ENCODE measurements at places on chromosomes 12 and 14.

DNA sequence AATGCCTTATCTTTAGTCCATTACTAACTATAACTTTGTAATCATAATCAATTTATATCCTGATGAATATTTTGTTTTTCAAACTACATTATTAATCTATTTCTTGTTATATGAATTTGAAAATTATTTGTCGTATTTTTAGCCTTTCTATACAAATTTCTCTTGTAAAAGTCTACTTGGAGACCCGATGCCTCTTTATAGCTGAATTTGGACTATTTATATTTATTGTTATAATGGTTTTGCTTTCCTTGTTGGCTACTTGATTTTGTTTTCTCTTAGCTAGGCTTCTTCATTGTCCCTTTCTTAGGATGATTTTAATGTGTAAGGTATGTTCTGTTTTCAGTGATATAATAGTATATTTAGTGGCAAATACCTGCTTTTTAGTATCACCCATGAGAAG, 89.5 kb upstream of the RFLNA start:
- no peak for DNase-seq

DNA sequence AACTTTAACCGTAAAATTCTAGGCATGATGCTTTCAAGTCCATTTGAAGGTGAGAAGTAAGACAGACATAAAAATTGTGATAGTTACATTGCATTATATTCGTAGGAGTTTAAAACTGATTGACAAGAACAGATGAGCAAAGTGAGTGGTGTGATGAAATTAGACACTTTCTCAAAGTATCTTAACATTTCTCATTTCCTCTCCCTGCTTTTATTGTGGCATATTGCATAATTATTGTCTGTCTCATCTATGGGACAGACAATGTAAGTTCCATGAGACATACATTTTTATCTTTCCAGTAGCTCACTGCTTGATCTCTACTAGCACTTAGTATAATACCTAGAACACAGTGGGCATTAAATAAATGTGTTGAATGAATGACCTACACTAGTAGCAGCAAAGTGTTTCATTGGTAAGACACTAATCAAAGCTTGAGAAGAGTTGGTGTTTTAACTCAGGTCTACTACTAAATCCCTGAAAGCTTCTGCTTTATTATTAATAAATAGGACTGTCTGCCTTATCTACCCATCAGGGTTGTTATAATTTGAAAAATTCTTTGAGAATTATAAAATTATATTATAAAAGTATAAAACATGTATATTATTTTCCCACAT, 19.0 kb downstream of the A2M start:
- DNase-seq: no peak

DNA sequence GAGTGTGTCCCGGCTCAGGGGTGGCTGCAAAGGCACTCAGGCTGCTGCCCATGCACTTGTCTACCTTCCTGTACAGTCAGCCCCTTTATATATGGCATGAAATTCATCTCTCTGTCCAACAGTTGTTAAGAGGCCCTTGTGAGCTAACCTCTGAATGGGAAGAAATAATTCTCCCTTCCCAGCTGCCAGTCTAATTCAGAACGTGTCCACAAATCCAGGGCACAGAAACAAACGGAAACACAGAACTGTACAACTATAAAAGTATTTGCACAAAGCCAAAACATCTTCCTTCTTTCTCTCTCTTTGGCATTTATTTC, 849 bp downstream of the KRT5 start:
- DNase-seq: no peak

GRCh38 chr14:96098309-96098998, 59.3 kb downstream of the C14orf132 start:
- peak; percentile 60 for DNase-seq

DNA sequence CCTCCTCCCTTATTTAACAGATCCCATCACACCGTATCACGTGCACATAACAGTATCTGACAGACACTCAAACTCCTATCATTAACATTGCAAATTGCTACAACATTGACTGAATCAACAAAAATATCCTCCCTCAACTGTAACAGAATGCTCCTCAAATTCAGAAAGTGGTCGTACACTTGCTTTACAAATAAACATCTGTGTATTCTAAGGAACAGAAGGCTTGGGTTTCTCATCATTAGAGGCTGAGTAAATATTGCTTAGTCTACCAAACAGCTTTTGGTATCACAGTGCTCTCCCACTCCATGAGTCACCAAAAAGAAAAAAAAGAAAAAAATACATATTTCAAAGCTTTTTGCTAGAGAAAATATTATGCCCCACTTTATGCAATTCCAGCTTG, 23.9 kb downstream of the FERMT2 start:
- DNase-seq: peak; percentile 93

DNA sequence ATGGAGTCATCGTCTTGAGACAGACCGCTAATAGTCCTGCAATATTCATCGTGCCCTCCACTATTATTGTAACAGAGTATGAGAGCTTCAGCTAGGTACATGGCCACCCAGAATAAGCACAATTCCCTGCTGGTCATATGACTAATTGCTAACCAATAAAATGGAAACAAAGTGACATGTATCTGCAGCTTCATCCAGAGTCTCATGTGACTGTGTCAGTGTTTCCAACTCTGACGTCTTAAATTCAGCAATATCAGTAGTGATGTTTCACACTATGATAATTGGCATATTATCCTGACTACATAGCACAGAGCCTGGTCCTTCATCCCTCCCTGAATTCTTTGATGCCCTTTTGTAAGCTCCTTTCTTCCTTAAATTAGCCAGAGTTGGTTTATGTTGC, 167.4 kb downstream of the RPS29 start:
- DNase-seq: no peak

DNA sequence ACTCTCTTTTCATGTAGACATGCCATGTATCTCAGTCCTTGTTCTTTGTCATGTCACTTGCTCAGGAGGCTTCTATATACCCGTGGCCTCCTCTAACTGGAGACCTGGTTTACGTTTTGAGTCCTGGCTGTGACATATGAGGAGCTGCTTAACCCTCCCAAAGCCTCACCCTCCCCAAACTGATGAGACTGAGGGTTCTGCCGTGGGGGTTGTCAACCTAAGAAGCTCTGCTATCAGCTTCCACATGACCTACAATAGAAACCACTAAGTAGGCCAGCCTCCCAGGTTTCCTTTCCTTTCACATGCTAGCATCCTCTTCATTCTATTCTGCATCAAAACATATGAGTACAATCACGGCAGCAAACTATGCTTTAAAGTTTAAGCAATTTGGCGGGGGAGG, 76.8 kb upstream of the WSCD2 start:
- DNase-seq: no peak

GRCh38 chr14:84442521-84442920, 1087.4 kb upstream of the FLRT2 start:
- peak; percentile 2 for DNase-seq

DNA sequence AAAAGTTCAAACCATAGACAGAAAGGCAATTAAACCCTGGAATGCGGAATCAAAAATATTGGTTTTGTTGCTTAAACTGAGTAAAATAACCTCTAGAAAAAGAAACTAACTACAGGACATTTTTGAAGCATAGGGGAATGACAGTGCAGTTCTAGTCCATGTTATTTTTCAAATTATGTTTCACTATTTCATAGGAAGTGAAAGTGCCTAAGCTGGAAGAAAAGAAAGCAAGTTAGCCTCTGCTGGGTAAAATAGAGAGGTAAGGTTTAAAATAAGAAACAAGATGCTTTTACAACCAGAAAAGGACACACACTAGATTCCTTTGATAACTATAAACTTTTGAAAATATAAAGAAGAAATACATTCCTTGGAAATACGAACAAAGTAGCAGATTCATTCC, 1.1 kb downstream of the CLECL1 start:
- no peak for DNase-seq

GRCh38 chr14:77306416-77306815, 14.3 kb downstream of the POMT2 start:
- no peak for DNase-seq

DNA sequence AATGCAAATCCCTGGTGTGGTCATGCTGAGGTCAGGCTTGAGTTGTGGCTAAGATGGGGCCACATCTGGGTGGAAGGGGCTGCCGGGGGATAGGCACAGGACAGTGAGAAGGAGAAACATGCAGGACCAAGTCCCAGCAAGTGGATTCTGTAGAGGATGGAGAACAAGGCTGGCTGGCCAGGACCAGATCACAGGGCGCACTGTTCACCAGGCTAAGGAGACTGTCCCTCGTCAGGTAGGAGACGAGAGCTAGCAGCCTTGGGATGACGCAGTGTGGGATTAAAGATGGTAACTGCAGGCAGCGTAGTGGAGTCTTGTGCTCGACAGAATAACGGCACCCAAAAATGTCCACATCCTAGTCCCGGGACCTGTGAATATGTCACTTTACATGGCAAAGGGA, 336.1 kb downstream of the BCL11B start:
- DNase-seq: no peak

- DNase-seq: no peak
Observed at GRCh38 chr12:116065606-116066005, 211.9 kb downstream of the MED13L start.

GRCh38 chr14:61188978-61189808, 91.9 kb downstream of the TMEM30B start:
- no peak for DNase-seq

GRCh38 chr12:65699251-65699650, 125.0 kb upstream of the HMGA2 start:
- DNase-seq: no peak

DNA sequence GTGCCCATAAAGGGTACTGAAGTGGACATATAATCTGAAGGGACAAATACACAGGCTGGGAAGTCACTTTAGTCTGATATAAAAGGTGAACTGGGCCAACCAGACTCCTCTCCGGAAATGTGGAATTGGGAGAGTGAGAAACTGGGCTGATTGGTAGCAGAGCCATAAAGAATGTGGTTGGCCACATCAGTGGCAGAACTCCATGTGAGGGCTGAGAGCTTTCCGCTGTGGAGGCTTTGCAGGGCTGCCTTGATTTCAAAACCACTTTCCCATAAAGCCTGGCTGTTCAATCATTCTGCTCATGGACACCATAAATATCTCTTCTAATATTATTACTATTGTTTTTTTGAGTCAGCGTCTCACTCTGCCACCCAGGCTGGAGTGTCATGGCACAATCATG, 220.3 kb downstream of the MON2 start:
- DNase-seq: no peak

GRCh38 chr14:102891556-102891955, 30.9 kb upstream of the AMN start:
- no peak for DNase-seq

DNA sequence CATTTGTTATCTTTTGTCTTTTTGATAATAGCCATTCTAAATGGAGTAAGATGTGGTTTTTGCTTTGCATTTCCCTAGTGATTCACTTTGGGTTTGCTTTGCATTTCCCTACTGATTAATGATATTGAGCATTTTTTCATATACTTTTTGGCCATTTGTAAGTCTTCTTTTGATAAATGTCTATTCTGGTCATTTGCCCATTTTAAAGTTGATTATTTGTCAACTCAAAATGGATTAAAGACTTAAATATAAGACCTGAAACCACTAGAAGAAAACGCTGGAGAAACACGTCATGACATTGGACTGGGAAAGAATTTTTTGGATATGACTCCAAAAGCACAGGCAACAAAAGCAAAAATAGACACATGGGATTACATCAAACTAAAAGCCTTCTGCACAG, 148.0 kb downstream of the APAF1 start:
- DNase-seq: no peak

GRCh38 chr12:6968426-6968825, 2.0 kb downstream of the PHB2 start:
- no peak for DNase-seq

DNA sequence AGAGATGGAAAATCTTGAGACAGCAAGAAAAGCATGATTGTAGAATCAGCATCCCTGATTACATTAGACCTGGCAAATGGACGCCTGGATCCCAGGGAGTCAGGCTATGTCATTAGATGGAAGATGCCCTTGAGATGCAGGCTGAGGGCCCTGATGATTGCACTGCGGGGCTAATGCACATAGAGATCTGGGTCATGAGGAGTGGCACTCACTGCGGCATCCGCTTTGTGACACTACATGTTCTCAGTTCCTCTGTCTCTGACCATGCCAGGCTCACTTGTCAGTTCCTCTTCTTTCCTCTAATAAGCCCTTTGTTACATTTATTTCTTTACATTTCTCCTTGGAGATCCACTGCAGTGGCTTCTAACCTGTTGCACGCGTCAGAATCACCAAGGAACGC, 70.1 kb upstream of the GPATCH2L start:
- no peak for DNase-seq

DNA sequence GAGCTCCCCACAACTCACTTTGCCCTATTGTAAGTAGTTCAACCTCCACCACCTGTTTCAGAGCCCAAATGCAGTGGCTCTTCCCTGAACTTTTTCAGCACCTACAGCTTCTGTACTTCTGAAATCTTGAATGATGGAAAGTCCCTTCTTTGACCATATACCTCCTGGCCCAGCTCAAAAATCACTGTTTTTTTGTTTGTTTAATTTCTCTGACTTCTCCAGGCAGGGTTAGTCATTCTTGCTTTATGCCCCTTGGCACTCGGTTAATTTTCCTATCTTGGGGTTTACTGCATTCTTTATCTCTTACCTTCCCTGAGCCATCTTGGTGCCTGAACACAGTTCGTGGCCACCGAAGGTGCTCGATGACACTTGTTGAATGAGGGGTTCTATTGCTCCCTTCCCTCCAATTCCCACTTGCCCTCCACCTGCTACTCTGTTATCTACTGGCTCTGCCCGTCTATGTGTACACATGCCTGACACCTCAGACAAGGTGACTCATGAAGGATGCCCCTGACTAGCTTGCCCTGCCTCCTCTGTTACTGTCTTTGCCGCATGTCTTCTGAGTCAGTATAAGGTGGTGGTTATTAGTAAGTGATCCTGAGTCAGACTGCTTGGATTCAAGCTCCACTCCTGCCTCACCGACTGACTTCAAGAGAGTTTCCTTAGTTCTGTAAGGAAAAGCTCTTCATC, 4.4 kb downstream of the AMHR2 start:
- DNase-seq: no peak

- no peak for DNase-seq
Observed at GRCh38 chr14:104659764-104660523, 29.5 kb upstream of the INF2 start.

DNA sequence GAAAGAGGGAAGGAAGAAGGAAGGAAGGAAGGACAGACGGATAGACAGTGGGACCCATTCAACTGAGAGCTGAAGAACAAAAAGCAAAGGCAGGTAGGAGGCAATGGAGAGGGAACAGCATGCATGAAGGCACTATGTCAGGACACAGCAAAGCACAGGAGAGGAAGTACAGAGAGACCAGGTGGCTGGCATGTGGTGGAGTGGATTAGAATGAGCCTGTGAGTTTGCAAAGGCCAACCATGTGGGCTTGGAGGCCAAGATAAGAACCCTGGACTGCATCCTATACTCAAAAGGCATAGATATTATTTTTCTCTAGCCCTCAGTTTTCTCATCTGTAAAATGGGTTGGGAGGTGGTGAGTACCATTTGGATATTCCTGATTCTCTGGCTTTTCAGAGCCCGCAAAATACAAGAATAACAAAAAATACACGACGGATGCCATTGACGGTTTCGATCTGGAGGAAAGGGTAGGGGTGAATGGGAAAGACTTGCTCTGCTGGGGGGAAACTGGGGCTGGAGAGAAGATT, 102.9 kb downstream of the WSCD2 start:
- DNase-seq: no peak

- DNase-seq: no peak
Observed at GRCh38 chr12:12812174-12812573, 972 bp upstream of the DDX47 start.

All from NCI-H2029 (cell line).